ENCODE measurements at places on chromosomes 1 and 21.

DNA sequence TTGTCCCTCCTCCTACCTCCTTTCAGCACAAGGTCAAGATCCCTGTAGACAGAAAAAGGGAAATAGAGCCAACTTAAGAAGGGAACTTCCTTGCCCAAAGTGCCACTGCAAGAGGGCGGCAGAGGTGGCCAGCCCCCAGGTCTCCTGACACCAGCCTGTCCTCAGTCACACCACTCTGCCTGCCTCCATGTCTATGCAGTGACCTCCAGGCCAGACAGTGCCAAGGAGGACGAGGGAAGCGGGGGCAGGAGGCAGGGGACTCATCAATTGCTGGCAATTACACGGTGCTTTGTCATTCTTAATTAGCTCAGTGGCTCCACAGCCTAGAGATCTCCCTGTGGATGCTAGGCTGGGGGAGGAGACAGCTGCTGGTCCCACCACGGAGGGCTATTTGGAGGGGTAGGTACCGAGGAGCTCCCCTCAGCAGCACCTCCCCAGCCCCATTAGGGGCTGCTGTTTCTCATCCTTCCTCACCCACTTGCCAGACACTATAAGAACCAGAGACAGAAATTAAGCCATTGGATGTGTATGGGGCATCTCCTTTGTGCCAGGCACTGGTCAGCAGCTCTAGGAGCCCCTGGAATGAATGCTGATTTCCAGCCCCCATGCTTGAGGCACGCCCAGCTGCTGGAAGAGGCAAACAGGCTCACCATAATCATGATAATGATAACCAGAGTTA, 6.1 kb upstream of the LDLRAP1 start:
- DNase-seq = no peak

DNA sequence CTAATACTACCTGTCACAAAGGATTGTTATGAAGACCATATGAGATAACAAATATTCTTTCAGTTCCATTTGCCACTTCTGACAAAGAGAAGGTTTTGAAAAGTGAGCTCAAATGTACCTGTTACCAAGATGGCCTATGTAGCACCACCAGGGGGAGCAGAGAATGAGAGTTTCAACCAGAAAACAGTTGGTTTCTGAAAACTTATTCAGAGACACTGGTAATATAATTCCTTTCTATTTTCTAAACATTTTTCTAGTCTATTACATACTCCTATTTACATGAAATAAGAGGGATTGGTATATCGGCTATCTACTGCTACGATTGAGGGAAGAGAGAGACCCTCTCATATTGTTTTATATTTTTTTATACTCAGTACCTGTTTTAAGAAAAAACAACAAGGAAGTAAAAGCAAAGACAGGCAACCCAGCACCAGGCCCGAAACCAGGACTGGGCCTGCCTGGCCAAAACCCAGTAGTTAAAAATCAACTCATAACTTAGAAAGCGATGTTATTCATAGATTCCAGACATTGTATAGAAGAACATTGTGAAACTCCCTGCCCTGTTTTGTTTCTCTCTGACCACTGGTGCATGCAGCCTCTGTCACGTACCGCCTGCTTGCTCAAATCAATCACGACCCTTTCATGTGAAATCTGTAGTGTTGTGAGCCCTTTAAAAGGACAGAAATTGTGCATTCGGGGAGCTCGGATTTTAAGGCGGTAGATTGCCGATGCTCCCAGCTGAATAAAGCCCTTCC, 48.3 kb downstream of the IL23R start:
- DNase-seq = peak; percentile 31

GRCh38 chr1:205061227-205061626, 18.2 kb downstream of the CNTN2 start:
- DNase-seq = no peak

DNA sequence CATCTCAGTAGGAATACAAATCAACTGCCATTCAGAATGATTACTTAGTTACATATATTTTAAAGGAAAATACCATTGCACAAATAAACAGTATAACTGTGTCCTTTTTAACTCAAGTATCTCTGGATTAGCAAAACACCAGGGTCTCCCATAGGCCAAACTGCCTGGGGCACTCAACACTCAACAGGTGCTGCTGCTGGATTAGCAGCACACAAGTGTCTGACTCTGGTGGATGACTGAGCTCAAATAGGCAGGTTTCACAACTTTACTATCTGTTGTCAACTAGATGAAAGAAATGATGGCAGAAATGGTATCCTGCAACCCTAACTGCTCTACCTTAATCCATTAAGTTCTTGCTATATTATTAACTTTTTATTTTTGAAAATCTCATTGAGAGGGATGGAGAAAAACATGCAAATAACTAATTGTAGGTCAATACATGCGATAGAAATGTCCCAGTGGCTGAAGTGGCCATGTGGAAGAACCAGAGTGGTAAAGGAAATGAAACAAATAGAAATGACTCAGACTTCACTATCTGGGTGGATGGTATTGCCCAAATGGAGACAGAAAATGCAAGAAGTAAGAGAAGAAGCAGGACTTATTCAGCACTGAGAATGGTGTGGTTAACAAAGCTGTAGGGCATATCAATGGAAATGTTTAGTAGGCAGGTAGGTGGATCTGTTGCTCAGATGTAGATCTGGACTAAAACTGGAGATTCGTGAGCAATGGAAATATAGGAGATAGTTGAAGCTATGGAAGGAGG, 90.8 kb upstream of the CCDC190 start:
- no peak for DNase-seq

- DNase-seq = no peak
These were observed 130.9 kb downstream of the PBX1 start for GRCh38 chr1:164689672-164690511.

DNA sequence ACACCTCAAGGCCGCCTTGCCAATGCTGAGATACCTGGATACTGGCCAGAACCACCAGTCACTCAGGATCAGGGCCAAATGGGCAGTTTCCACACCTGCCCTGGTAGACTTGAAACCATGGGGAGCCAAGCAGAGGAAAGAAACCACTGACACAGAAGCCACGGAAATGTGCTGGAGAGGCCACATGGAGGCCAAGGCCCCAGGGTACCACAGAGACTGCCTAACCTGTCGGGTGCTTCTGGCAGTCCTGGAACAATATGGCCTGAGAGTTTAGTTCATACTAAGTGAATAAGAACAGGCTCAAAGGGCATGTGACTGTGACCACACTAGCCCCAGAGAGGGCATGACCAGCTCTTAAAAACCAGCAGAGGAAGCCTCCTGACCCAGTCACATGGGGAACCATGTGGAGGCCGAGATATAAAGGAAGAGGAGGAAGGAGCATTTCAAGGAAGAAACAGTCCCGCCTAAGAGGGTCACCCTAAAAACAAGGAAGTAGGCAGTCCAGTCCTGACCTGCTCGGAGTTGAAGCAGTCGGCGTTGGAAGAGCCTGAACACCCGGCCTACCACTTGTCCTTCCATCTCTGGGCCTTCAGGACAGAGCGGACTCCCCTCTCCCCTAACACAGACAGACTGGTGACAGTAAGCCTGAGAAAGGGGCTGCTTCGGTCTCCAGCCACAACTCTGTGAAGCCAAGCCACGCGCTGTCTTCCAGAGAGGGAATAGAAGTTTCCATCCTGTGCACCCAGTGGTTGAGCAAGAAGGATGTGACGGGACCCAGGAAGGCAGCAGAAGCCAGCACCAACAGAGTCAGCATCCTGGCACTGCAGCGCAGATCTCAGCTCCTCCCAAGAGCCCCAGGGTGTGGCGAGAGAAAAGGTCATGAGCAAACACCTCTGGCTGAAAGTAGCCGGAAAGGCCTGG, at the start of gene DENND2D:
DENND2D (minus strand) TSS at position 766 of the 921 bp plus-strand sequence; CDS start at position 579, 187 bp downstream.
- DNase-seq = no peak

- no peak for DNase-seq
These were observed 301.8 kb downstream of the BRINP2 start for GRCh38 chr1:177472567-177472966.

DNA sequence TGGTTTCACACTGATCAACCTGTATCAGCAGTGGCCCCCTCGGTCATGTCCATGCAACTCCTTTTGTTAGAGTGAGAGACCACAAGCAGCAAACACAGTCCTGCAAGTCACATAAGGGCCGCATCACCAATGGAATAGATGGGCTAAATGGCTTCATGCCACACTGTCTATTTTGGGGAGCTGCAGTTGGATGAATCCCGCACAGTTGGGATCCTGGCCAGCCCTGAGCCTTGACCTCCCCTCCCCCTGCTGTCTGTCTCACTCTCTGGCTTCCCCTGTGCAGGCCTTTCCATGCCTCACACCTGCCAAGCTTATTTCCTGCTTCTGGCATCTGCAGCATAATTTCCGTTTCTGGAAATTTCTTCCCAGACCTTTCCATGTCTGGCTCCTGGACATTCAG, 57.0 kb downstream of the CNIH3 start:
- DNase-seq = no peak

DNA sequence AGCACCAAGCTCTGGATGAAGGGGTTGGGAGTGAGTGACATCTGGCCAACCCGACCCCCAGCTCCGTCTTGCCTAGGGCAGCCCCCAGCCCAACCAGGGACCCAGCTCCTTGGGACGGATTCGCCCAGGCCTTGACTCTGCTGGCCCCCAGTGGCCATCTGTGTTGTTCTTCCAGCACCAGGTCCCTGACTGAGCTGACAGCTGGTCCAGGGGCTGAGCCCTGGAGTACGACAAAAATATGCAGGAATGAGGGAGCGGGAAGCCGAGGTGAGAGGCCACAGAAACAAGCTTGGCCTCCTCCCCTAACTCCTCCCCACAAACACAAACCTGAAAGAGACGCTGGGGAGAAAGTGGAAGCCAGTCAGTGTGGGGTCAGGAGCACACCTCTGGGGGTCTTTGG, 55.0 kb upstream of the PAX7 start:
- no peak for DNase-seq

DNA sequence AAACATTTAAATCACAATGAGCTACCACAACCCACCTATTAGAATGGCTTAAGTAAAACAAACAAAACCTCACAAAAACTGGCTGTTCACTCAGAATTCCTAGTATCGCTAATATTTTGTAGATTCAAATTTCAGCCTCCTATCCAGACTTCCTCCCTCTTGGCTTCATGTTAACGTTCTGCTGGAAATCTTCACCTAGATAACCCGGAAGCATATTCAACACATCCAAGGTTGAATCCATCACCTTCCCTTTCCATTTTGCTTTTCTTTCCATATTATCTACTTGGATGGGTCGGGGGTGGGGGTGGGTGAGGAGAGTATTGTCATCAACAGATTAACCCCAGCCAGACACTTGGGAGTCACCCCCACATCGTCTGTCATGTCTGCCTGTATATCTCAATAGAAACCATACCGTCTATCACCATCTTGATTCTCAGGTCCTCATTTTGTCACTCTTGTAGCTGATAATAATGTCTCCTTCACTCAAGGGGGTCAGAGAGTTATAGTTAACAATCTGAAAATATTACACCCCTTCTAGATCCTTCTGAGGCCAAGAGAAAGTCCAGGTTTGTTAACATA, 1.7 kb upstream of the DPH5 start:
- no peak for DNase-seq

DNA sequence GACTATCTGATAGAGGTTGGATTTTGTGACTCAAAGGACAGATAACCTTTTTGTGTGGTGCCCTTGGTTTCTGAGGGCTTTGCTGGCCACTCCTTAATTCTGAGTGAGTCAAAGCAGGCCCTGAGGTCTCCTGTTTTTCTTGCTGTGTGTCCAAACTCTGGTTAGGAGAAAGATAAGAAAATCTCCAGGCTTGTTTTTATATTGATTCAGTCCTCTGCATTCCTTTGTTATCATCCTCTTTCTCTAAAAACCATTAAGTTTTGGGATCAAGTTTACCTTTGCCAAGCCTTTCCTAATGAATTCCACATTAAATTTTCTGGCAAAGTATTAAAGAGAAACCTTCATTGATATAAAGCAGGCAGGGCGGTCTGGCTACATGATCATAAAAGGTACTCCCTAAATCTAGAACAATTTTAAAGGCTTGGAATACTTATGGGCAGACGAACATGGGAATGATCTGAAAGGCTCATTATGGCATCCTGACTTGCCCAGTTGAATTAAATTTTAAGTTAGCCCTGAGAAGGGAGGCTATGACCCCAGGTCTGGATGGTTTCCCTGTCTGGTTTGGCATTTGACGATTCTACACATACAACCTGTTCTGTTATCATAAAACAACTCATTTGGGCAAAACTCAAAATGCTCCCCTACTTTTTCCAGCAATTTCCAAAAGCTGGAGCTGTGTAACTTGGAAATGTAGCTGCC, 20.8 kb downstream of the ZBTB8B start:
- peak; percentile 85 for DNase-seq

- DNase-seq = no peak
These were observed 17.6 kb downstream of the CLCA2 start for GRCh38 chr1:86441581-86441980.

GRCh38 chr1:217133958-217134856, 411.0 kb upstream of the ESRRG start:
- peak; percentile 35 for DNase-seq

DNA sequence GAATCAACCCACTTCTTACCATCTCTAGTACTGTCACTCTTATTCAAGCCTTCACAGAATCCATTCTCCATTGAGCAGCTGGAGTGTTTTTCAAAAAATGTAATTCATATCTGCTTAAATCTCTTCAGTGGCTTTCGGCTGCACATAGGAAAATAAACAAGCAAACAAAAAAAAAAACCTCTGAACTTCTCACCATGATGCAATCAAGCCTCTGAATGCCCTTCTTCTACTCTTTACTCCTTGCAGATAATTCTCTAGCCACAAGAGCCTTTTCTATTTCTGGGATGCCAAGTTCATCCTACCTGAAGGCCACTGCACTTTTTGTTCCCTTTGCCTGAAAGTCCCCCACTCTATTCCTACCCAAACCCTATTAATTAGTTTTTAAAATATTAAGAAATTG, 14.2 kb downstream of the PIGM start:
- no peak for DNase-seq

DNA sequence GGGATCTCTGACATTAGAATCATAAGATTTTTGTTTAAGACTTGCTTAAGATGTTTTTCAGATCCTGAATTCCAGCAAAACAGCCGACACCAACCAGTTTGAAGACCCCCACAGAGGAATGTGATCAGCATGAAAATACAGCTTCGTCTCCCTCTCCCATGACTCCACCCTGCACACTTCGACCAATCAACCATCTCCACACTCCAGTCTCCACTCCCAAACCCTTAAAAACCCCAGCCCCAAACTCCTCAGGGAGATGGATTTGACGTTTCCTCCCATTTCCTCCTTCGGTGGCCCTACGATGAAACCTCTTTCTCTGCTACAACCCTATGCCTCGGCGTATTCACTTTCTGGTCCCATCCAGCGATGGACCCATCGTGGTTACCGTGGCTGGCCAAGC, 30.1 kb upstream of the KIF26B start:
- DNase-seq = no peak

DNA sequence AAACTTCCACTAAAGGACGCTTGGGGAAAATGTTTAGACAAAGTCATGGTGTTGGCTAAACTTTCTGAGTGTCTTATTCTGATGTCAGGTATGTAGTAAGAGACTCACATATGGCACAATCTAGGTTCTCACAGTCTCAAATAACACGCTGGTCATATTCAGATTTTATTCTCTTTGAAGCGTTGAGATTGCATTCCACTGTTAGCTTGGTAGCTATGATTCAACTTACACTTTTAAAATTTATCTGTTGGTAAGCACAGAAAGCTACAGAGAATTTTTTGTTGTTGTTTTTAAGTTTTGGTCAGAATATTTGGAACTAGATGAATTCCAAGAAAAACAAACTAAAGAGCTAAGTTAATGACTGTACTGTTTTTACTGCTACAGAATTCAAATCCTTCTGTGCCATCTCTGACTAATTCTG, 126.7 kb downstream of the PRRX1 start:
- peak; percentile 60 for DNase-seq

Data from fibroblast of lung (primary cell).